ENCODE measurements at places on chromosomes 1 and 21. TPM values are rescaled to one million over a fixed set of nuclear protein-coding genes. Genes with fewer than 3 reads are reported as not detected.
A peak's percentile ranks its signal among the peaks of the same experiment; 100 is the strongest.

Gene GREM2
- total RNA-seq: 2.8 TPM

Gene LIN28A
- not detected for total RNA-seq

Gene MIGA1
- 16.1 TPM for total RNA-seq

- DNase-seq: no peak
- H3K27ac ChIP-seq: peak overlapping the region; percentile 59
- H3K36me3 ChIP-seq: no peaks in the 10 kb centered on the region
- no peak overlapping the region for H3K4me3 ChIP-seq
Observed at GRCh38 chr1:94912263-94913184, 14.4 kb downstream of the CNN3 start.

- H3K4me1 ChIP-seq: no peaks in the 10 kb centered on the region
- no peak overlapping the region for H3K27ac ChIP-seq
- H3K4me3 ChIP-seq: no peak overlapping the region
- no peaks in the 10 kb centered on the region for H3K27me3 ChIP-seq
Observed at GRCh38 chr21:25987531-25987930, 183.0 kb downstream of the APP start.

DNA sequence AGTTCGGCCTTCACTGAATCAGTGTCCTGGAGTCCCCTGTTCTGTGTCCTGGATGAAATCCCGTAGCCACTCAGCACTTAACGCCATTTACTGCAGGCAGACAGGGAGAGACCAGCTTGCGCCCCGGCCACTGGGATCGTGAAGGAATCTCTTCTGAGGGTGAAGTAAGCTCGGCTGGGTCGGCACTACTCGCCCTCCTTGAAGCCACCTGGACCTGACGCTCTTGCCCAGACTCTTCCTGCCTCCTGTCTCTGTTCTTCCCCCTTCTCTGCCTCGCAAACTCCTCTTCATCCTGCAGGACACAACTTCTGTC, 99.9 kb upstream of the ZBTB40 start:
- no peak overlapping the region for H3K27ac ChIP-seq
- no peaks in the 10 kb centered on the region for H3K36me3 ChIP-seq
- peaks cover 20% of the 10 kb centered on the region for H3K4me1 ChIP-seq

GRCh38 chr1:224095339-224095738, 18.6 kb upstream of the FBXO28 start:
- no peak overlapping the region for H3K27ac ChIP-seq
- H3K4me1 ChIP-seq: no peaks in the 10 kb centered on the region
- no peaks in the 10 kb centered on the region for H3K27me3 ChIP-seq
- no peaks in the 10 kb centered on the region for H3K36me3 ChIP-seq

- H3K27ac ChIP-seq: no peak overlapping the region
- H3K4me1 ChIP-seq: no peaks in the 10 kb centered on the region
- no peaks in the 10 kb centered on the region for H3K27me3 ChIP-seq
- no peaks in the 10 kb centered on the region for H3K36me3 ChIP-seq
- DNase-seq: no peak
Observed at GRCh38 chr1:245650441-245650960, 495.7 kb downstream of the KIF26B start.

DNA sequence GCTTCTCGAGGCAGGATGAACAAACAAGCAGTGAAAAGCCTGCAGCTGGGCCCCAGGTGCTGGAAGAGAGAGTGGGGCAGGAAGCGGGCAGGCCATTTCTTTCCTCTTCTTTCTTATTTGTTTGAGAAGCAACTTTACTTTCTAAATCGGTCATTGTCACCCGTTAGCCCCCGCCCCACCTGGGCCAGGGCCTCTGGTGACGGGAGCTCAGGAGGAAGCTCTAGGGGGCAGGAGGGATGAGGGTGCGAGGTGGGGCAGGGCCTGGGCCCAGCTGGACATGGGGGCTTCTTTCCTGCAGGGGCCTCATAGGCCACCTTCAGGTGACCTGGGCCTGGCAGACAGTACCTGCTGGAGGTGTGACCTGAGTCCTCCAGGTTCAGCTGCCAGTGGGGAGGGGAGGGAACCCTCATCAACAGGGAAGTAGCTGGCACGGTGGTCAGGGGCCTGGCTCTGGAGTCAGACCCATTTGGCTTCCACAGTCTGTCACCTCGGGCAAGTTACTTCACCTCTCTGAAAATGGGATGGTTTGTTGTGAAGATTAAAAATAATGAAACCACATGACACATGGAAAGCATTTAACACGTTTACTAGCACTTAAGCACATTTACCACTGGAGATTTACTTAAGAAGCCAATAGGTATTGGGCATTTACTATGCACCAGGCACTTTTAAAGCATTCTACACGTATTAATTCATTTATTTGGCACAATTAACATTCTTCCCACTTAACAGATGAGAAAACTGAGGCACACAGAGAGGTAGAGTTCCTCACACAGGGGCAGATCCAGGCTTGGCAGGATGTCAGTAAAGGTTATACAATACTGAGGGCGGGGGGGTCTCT, 54.1 kb upstream of the ID3 start:
- H3K36me3 ChIP-seq: no peaks in the 10 kb centered on the region
- no peaks in the 10 kb centered on the region for H3K27me3 ChIP-seq
- no peak overlapping the region for H3K4me3 ChIP-seq
- no peaks in the 10 kb centered on the region for H3K4me1 ChIP-seq
- no peak overlapping the region for H3K27ac ChIP-seq

All from esophagus muscularis mucosa (tissue), 4 donors.